ENCODE measurements at places on chromosomes 1 and 21.
A peak's percentile ranks its signal among the peaks of the same experiment; 100 is the strongest.

DNA sequence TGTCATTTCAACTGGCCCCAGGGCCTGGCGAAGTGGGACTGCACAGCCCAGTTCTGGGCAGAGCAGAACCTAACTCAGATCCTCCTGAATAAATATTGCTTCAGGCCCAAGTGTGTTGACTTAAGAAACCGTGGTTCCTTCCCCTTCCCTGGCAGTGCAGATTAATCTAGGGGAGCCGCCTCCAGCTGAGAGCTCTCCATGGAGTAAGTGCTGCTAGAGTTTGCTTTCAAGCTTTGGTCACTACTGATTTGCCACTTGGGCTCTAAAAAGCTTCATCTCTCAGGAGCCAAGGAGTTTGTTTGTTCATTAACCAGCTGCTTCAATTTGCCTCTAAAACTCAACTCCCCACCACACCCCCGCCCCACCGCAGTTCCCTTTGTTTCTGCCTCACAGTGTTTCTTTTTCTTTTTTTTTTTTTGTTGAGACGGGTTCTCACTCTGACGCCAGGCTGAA is 112.1 kb downstream of the DTL start:
- DNase-seq = no peak

GRCh38 chr1:247642742-247643141 is 36.8 kb downstream of the OR13G1 start:
- DNase-seq = no peak

- DNase-seq = no peak
Observed at GRCh38 chr1:150708595-150708994, 11.6 kb upstream of the GOLPH3L start.

GRCh38 chr1:46406881-46407608 is 12.9 kb downstream of the FAAH start:
- DNase-seq = no peak

DNA sequence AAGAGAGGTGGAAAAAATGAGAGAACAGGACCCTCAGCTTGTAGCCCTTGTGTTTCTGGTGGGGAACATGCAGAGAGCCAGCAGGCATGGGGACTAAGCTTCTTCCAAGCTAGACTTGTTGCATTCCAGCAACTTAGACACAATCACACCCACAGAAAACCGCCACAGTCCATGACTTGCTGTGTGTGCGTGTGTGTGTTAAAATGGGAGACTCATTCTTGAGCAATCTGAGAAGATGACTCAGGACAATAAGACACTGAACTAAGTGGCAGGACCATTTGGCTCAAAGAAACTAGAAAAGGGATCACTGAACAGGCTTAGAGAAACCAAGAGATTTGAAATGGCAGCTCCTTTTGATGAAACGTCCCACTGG is 78.0 kb downstream of the HLX start:
- DNase-seq = peak; percentile 15

GRCh38 chr1:65793359-65793732 is 651 bp downstream of the PDE4B start:
- DNase-seq = no peak

GRCh38 chr21:33268393-33268736 is 2.2 kb downstream of the IL10RB start:
- no peak for DNase-seq

Measured in CD4-positive, alpha-beta T cell treated with Interleukin-1 beta for 1 hour (primary cell).